ENCODE measurements at places on chromosomes 3 and 15. TPM values are rescaled to one million over a fixed set of nuclear protein-coding genes. Genes with fewer than 3 reads are reported as not detected.

Gene CLDND1
- 125 TPM for total RNA-seq

Gene ALPK3
- total RNA-seq, result 19.5 TPM

Gene SAMD7
- total RNA-seq, result not detected

Gene CPN2
- not detected for total RNA-seq

Gene RTP4
- total RNA-seq, result 5.2 TPM

Gene GABRR3
- total RNA-seq, result not detected

Gene PLA2G4B
- 0.13 TPM for total RNA-seq

Gene RTP1
- not detected for total RNA-seq

Gene TMEM44
- 42.1 TPM for total RNA-seq

Gene GOLGA8N
- total RNA-seq, result 0.39 TPM

Gene SLC12A1
- not detected for total RNA-seq

Gene CD86
- not detected for total RNA-seq

Gene P2RY1
- total RNA-seq, result 0.51 TPM

Gene GOLGA8H
- total RNA-seq, result 0.63 TPM
